Heart left ventricle (tissue), 16 donors: ENCODE measurements at places on chromosomes 6 and 20. TPM values are rescaled to one million over a fixed set of nuclear protein-coding genes. Genes with fewer than 3 reads are reported as not detected.
A peak's percentile ranks its signal among the peaks of the same experiment; 100 is the strongest.

DNA sequence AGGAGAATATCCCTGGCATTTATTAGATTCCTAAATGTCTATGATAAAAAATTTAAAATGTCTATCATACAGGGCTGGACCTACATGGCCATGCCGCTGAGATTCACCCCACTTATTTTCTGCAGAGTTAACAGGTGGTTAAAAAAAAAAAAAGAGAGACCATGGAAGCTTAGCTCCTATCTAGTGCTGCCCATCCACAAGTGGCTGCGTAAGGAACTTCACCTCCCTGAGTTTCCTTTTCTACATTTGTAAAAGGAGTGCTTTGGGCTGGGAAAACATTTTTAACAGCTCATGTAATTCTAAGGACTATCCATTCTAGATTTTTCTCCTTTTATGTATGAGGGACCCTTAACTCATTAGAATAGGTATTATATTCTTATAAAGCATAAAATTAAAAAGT, 534.1 kb downstream of the MMUT start:
- DNase-seq = no peak

- DNase-seq = no peak
Observed at GRCh38 chr6:136607204-136607931, 57.1 kb upstream of the MAP7 start.

GRCh38 chr6:7469696-7470095, 71.8 kb upstream of the DSP start:
- DNase-seq = no peak

GRCh38 chr6:130929036-130929678, 102.0 kb downstream of the SMLR1 start:
- DNase-seq = no peak

GRCh38 chr6:162576016-162576415, 151.6 kb downstream of the PRKN start:
- no peak for DNase-seq

DNA sequence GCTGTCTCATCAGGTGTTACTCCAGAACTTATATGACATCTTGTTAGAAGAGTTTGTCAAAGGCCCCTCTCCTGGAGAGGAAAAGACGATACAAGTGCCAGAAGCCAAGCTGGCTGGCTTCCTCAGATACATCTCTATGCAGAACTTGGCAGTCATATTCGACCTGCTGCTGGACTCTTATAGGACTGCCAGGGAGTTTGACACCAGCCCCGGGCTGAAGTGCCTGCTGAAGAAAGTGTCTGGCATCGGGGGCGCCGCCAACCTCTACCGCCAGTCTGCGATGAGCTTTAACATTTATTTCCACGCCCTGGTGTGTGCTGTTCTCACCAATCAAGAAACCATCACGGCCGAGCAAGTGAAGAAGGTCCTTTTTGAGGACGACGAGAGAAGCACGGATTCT, 43.7 kb upstream of the SMIM28 start:
- peak; percentile 66 for DNase-seq

DNA sequence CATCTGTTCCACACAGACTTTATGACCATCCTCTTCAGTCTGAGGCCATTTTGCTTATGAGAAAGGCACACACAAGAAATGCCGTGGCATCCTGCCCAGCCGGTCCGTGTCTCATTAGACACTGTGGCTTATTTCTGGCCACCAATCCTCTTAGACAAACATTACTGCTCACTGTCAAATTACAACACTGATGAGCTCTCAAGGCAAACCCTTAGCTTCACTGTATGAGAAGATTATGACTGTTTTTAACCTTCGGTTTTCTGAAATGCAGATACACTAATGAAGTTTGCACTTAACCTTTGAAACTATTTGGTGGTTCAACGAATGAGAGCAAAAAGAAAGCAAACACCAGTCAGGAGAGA, 50.5 kb upstream of the DST start:
- DNase-seq = peak; percentile 88

- DNase-seq = no peak
Observed at GRCh38 chr6:150403458-150404246, 34.8 kb downstream of the IYD start.

DNA sequence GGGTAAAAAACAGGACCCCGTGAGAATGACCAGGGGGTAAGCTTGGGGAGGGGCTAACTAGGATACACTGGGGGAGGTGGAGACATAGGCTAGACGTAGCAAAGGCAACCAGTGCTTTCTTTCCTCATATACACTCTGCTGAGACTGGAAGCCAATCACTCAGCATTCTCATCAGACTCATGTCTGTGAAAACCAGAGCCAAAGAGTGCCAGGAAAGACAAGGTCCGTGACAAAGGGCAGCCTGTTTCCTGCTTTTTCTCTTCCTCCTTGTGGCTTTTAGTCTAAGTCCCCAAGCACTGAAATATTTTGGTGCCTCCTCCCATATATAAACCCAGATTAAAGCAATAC, 97.9 kb upstream of the NEDD9 start:
- no peak for DNase-seq

GRCh38 chr6:3226481-3227362, 731 bp downstream of the TUBB2B start:
- peak; percentile 34 for DNase-seq

GRCh38 chr6:149342525-149342924, 25.0 kb downstream of the TAB2 start:
- no peak for DNase-seq

- no peak for DNase-seq
Observed at GRCh38 chr20:42963796-42964195, 225.9 kb downstream of the PTPRT start.

DNA sequence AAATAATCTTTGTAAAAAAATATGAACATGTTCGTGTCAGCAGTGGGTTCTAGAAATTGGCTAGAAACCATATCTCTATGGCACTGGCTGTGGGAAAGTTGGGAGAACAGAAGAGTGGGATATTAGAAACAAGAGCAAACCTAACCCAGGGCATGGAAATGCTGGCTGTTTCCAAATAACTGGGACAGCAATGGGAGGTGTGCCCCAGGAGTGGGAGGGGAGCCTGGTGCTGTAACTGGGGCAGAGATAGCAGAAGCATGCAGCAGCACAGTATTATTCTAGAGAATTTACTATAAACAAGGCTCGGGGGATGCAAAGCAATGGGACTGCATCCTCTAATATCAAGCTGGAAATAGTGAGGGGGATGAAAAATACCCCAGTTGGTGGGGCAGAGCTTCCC, 175.0 kb downstream of the KIF6 start:
- no peak for DNase-seq

DNA sequence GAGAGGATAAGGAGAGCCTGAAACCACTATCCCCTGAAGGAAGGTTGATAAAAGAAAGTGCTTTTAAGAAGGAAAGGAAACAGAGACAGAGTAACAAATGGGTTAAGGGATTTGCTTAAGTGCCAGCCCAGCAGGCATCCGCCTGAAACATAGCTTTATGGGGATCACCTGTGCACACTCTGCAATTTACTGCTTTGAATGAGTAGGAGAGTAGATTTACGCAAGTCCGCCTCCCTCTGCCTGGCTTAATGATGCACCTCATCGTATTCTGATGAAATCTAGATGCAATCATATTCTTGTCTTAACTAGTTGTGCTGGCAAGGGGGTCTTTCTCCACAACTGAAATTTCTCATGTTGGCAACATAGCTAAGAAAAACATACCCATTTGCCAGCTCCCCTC, 101.1 kb upstream of the ID4 start:
- DNase-seq = no peak

DNA sequence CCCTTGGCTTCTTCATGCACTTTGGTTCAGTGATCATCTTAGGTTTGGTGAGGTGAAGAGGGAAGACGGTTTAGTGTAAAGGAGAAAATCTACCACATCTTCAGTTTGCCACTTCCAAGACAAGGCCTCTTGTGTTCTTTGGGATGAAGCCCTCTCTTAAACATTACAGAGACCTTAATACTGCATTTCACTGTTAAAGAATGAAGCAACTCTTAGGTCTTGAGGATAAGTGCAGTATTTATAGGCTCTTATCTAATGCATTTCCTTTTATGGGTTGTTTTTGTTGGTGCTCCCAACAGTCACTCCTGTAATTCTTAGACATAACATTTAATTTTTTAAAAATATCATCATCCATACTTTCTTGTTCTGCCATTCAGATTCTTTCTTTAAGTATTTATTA, 139.9 kb upstream of the LAMP5 start:
- DNase-seq = no peak

DNA sequence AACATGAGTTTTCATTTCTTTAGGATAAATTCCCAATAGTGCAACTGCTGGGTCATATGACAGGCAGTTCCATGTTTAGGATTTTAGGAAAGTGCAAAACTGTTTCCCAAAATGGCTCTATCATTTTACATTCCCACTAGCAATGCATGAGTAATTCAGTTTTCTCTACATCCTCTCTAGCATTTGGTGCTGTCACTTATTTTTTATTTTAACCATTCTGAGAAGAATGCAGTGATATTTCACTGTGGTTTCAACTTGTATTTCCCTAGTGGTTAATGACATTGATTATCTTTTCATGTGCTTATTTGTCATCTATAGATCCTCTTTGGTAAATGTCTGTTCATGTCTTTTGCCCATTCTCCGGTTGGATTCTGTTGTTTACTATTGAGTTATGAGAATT, 82.7 kb downstream of the PHIP start:
- no peak for DNase-seq

DNA sequence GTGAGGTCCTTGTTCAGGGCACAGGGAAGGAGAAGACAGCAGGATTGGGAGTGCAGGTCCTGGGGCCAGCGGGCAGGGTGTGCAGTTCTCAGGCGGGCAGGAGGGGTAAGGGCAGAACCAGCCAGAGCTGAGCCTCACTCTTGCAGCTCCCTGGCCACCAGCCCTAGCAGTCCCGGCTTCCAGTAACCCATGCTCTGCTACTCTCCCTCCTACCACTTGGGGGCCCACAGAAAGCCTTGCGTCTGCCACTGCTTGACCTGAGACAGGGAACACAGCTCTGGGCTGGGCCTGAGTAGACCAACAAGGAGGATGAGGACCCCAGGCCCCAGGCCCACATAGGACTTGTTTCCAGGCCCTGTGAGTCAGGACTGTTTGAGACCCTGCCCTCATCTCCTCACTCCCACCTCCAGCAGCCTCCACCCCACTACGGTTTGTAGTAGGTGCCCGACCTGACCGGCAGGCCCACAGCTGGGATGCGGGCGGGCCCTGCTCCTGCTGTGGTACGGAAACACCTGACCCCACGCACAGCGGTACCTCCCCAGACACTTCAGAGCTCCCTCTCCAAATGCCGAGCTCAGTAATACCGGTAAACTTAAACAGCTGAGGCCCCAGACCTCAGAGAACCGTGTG, 39.2 kb downstream of the KCNK5 start:
- no peak for DNase-seq

DNA sequence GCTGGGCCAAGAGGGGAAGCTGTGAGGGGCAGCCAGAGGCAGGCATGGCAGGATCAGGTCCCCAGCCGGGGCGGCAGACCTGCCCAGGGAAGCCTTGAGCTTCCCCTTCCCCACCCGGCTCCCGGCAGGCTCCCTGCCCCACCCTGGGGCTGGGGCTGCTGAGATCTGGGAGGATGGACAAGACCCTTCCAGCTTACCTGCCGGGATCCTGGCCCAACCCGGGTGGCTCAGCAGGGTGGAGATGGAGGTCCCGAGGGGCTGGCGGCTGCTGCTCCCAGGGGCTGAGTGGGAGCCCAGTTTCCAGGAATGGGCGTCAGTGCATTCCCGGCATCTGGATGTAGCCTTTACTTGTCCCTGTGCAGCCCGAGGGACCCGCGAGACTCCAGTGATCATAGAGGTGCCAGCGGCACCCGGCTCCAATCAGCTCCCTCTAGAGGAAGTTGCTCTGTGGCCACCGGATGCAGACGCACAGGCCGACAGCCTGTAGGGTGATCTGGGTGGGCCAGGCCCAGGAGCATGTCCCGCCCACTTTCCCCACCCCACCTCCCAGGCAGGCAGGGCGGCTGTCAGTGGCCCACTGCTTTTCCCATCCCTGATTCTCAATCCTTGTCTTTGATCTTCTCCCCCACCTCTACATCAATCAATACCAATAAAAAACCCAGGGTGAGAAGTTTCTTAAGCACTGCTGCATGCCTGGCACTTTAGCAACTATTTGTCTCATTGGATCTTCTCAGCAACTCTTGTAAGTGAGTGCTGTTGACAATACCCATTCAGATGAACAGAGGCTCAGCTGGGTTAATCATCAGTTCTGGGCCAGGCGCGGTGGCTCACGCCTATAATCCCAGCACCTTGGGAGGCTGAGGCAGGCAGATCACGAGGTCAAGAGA, at the start of gene BAK1:
Gene BAK1, minus strand, starts transcription at position 449 of the 887 bp plus-strand sequence. CDS start 2,672 bp downstream, outside the sequence.
- peak; percentile 94 for DNase-seq

- no peak for DNase-seq
Observed at GRCh38 chr6:106591111-106591825, 38.0 kb downstream of the RTN4IP1 start.

PLN gene
- 2,827 TPM for total RNA-seq

CLVS2 gene
- total RNA-seq = not detected

TIAM2 gene
- total RNA-seq = 12.6 TPM

COX4I2 gene
- 5.7 TPM for total RNA-seq

LBP gene
- total RNA-seq = 0.15 TPM

BHLHE23 gene
- total RNA-seq = not detected

CGA gene
- total RNA-seq = not detected

ZNF343 gene
- 4.6 TPM for total RNA-seq

TMEM181 gene
- total RNA-seq = 11.7 TPM

MOCS1 gene
- 21.8 TPM for total RNA-seq

TMEM200A gene
- not detected for total RNA-seq

PACSIN1 gene
- total RNA-seq = 6.4 TPM

CLPSL1 gene
- total RNA-seq = not detected

TGM2 gene
- total RNA-seq = 271 TPM

BCAS1 gene
- total RNA-seq = not detected

FAM217A gene
- not detected for total RNA-seq

HLA-DOA gene
- 1.6 TPM for total RNA-seq

RPS6KA2 gene
- total RNA-seq = 91.6 TPM

TSBP1 gene
- total RNA-seq = not detected
